Small intestine (tissue), 16 donors: ENCODE measurements at places on chromosomes 16 and 17. TPM values are rescaled to one million over a fixed set of nuclear protein-coding genes. Genes with fewer than 3 reads are reported as not detected.
A peak's percentile ranks its signal among the peaks of the same experiment; 100 is the strongest.

GRCh38 chr16:19883966-19884485, 622 bp downstream of the GPRC5B start:
- DNase-seq: no peak
- peak overlapping the region; percentile 38 for H3K4me3 ChIP-seq
- H3K27me3 ChIP-seq: peaks cover 8% of the 10 kb centered on the region
- H3K4me1 ChIP-seq: no peaks in the 10 kb centered on the region

The NHLRC4 gene
- polyA plus RNA-seq: 2.2 TPM

DNA sequence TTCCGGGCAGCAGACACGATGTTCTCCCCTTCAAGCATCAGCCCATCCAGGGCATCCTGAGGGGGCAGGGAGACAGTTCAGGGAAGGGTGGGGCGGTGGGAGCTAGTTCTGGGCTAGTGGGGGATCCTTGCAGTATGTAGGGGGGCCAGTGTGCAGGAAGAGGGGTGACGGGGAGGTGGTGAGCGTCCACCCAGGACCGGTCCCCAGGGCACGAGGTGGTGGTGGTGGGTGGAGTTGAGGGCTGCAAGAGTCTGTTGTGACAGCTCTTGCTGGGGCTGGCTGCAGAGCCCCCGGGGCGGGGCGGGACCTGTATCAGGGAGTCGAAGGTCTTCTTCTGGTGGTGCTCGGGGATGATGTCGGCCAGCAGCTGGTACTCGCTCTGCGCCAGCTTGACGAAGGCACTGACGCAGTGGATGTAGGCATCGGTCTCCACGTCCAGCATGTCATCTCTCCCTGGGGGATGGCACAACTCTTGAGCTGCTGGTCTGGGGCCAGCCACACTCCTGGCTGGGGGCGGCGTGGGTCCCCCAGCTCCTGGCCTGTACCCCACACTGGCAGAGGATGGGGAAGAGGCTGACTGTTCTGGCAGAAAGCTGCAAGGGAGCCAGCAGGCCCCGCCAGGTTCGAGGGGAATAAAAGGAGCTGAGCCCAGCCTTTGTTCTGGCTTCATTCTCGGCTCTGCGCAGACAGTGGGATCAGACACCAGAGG, 10.0 kb downstream of the ZACN start:
- peaks cover 9% of the 10 kb centered on the region for H3K36me3 ChIP-seq
- no peak for DNase-seq

The ZFP3 gene
- 2.7 TPM for polyA plus RNA-seq

- H3K27ac ChIP-seq: no peak overlapping the region
- H3K27me3 ChIP-seq: no peaks in the 10 kb centered on the region
- H3K4me1 ChIP-seq: no peaks in the 10 kb centered on the region
- no peak overlapping the region for H3K4me3 ChIP-seq
These were observed 10.6 kb upstream of the SUZ12 start for GRCh38 chr17:31926100-31926729.

The GINS2 gene
- 3.2 TPM for polyA plus RNA-seq

DNA sequence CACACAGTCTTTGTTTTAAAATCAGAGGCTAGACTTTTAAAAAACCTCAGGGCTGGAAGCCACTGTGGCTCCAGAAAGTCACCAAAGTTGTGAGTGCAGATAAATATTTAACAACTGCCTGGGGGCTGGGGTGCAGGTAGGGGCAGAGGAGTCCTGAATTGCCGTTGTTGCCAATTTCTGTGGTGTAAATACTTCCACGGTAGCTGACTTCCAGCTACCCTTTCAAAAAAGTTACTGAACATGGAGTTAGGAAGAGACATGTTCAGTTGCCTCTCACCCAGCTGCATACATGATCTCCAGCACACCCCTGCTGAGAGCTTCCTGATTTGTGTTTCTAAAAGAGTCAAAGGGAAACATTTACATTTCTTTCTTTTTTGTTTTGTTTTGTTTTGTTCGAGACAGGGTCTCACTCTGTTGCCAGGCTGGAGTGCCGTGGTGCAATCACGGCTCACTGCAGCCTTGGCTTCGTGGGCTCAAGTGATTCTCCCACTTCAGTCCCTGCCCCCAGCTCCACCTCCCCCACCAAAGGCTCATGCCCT, 58.7 kb downstream of the PLXDC1 start:
- H3K4me3 ChIP-seq: no peak overlapping the region
- no peaks in the 10 kb centered on the region for H3K27me3 ChIP-seq
- H3K4me1 ChIP-seq: peaks cover 6% of the 10 kb centered on the region
- DNase-seq: no peak
- H3K36me3 ChIP-seq: no peaks in the 10 kb centered on the region

DNA sequence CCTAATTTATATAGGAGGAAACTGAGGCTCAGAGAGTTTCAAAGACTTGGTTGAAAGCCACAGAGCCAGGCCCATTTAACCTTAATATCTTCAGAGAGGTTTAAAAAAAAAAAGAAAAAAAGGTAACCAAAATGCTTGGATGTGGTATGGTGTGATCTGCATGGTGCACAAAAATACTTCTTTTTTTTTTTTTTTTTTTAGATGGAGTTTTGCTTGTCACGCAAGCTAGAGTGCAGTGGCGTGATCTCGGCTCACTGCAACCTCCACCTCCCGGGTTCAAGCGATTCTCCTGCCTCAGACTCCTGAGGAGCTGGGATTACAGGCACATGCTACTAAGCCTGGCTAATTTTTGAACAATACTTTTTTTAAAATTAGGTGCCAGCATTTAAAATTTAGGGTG, 101.8 kb downstream of the XYLT1 start:
- H3K36me3 ChIP-seq: no peaks in the 10 kb centered on the region
- DNase-seq: no peak
- no peaks in the 10 kb centered on the region for H3K27me3 ChIP-seq
- H3K4me3 ChIP-seq: no peak overlapping the region

GRCh38 chr16:1258225-1258600, 2.3 kb downstream of the TPSD1 start:
- H3K27me3 ChIP-seq: peaks cover 15% of the 10 kb centered on the region
- H3K27ac ChIP-seq: no peak overlapping the region
- H3K4me3 ChIP-seq: no peak overlapping the region
- H3K36me3 ChIP-seq: no peaks in the 10 kb centered on the region
- H3K4me1 ChIP-seq: no peaks in the 10 kb centered on the region
- no peak for DNase-seq

The PRR35 gene
- not detected for polyA plus RNA-seq

The MYH8 gene
- not detected for polyA plus RNA-seq

GRCh38 chr17:42798011-42798382, 507 bp downstream of the COA3 start:
- H3K36me3 ChIP-seq: peaks cover 34% of the 10 kb centered on the region
- no peak for DNase-seq
- peak overlapping the region; percentile 94 for H3K4me3 ChIP-seq

DNA sequence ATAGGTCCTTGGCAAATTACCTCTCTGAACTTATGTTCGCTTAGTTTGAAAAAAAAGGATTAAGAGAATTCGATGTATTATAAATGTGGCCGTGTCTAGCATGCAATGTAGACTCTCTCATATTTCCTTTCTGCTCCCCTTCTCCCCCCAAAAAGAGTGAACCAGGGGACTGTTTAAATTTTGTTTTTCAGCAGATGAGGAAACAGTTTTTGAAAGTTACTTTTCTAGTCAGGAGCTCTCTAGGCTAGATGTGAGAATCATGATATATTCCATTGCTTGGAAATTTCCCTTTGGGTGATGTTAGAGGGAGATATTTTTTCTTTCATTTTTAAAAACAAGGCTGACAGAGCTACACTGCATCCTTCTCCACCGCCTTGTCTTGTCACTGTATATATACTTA, 1.1 kb upstream of the CDC27 start:
- DNase-seq: no peak
- no peaks in the 10 kb centered on the region for H3K27me3 ChIP-seq
- H3K27ac ChIP-seq: no peak overlapping the region

DNA sequence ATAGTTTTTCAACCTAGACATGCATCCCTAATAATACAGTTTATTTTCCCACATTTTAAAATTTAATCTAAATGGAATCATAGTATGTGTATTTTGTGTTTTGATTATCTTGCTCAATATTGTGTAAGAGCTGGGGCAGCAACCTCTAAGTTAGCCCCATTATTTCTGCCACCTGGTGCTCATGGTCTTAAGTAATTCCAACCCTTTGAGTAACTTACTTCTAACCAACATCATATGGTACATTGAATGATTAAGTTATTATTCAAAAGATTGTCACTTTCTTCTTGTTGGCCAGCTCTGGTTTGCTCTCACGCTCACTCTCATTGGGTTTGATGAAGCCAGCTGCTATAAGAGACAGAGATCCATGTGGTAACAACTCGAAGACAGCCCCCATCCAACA, 3.9 kb upstream of the KRTAP4-3 start:
- no peak overlapping the region for H3K4me3 ChIP-seq
- no peak overlapping the region for H3K27ac ChIP-seq
- peaks cover 2% of the 10 kb centered on the region for H3K27me3 ChIP-seq
- no peaks in the 10 kb centered on the region for H3K36me3 ChIP-seq
- DNase-seq: no peak

The BCAR1 gene
- polyA plus RNA-seq: 105 TPM
